ENCODE measurements at places on chromosomes 4 and X.
A peak's percentile ranks its signal among the peaks of the same experiment; 100 is the strongest.

DNA sequence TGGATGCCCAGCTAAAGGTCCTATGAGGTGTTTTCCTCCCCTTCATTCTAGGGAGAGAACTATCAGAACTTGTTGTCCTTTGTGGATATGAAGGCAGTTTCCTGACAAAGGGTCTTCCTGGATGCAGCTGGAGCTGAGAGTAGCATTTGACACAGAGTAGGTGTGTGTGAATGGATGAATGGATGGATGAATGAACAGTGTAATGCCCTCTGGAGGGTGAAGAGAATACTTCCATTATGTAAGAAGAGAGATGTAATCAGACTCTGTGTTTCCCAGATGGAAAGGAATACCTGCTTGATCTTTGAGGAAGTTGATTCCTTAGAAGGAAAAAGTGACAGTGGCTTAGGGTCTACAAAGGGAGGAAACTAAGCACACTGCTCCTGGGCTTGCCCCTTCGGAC is 55.4 kb upstream of the AADAT start:
- DNase-seq = no peak

GRCh38 chr4:53589511-53589910 is 1.8 kb downstream of the LNX1 start:
- DNase-seq = no peak

DNA sequence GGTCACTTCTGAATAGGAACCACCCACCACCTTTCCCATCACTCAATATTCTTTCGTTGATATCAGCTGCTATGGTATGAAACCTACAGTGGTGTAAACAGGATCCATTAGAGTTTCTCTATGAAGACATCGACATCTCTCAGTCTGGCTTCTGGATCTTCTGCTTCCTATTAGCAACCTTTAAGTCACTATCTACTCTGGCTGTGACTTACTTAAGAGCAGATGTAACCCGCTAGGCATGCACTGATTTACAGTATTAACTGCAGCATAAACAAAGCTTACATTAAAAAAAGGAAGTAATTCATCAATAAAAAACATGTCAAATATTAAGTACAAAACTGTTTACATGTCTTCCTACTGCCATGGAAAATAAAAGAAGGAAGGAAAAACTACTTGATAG is 96.4 kb downstream of the ANAPC10 start:
- peak; percentile 2 for DNase-seq

- DNase-seq = no peak
Observed at GRCh38 chr4:56139241-56139827, 190.6 kb downstream of the CEP135 start.

- DNase-seq = peak; percentile 49
Observed at GRCh38 chrX:7086384-7086783, 61.1 kb upstream of the STS start.

DNA sequence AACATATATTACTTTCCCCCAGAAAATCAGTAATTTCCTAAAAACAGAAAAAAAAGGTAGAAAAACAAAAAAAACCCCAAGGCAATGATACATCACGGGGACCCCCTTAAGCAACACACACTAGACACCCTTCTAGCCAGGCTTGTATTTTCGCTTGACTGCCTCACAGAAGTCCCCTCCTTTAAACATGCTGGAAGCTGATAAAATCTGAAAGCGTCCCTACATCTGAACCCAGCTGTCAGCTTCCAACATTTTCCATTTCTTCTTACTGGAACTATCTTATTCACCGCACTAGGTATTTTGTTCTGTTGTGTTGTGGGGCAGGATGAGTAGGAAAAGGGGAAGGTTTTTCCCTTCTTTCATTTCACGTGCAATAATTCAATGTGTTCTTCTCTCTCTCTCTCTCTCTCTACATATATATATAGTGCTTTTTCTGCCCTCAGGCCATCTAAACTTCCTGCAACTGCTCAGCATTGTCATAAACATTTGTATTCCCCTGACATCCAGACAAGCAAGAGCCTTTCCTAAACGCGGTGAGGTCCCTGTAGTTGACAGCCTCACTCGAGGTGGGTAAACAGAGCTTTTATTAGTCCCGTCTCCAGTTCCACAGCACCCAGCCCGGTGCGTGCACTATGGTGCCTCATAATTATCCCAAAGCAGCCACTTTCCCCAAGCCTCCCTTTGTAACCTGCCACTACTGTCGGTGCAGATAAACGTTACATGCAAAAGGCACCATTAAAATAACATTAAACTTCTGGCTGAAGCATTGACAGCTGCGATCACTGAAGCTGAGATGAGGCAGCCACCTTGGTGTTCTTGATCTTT is 82.5 kb downstream of the GATB start:
- DNase-seq = no peak

GRCh38 chr4:82358847-82359246 is 14.9 kb downstream of the HNRNPD start:
- DNase-seq = peak; percentile 70

DNA sequence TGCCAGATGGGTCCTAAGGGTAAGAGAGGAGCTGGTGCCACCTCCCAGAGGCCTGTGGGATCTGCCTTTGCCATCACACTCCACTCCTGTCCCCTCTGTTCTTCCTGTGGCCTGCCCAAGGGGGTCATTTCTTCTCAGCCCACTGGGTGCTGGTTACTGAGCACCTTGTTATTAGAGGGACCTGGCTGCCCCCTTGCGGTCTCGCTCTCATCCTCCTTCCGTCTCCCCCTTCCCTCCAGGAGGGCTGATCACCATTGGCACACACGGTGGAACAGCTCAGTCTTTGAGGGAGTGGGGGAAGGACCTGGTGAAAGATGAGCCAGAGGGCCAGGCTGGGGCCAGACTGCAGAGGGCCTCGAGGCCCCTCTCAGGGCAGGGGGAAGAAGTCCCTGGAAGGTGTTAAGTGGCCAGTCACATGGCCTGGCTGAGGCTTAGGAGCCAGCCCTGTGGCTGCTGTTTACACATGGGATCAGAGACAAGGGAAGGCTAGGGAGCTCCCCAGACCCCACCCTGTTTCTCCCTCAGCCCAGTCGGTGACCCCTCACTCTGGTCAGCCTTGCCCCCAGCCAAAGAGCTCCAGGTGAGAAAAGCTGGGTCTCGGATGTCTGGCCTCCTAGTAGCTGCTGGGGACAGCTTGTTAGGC is 68.1 kb downstream of the MTMR1 start:
- DNase-seq = no peak
